ENCODE measurements at places on chromosomes 16 and 17.

GRCh38 chr16:67117716-67118115 is 8.0 kb downstream of the PHAF1 start:
- no peak for DNase-seq

DNA sequence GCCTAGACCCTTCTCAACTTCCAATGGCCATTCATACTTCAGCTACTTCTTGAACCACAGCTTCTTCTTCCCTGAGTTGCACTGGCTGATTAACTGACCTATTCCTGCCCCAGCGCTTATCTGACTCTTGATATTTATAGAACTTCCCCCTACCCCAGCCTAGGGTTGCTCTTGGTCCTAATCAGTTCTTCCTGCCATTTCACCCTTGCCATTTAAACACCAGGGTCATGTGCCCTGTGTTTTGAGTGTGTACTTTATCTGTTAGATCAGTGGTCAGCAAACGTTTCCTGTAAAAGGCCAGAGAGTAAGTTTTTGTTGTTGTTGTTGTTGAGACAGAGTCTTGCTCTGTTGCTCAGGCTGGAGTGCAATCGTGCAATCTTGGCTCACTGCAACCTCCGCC is 82.4 kb upstream of the COX10 start:
- DNase-seq, result no peak

GRCh38 chr16:35564148-35564547 is 2104.7 kb downstream of the TP53TG3F start:
- DNase-seq, result no peak

- peak; percentile 43 for DNase-seq
Measured at GRCh38 chr16:88534638-88535190, 35.5 kb upstream of the ZC3H18 start.

- DNase-seq, result no peak
Measured at GRCh38 chr17:63364944-63365343, 81.2 kb downstream of the CYB561 start.

DNA sequence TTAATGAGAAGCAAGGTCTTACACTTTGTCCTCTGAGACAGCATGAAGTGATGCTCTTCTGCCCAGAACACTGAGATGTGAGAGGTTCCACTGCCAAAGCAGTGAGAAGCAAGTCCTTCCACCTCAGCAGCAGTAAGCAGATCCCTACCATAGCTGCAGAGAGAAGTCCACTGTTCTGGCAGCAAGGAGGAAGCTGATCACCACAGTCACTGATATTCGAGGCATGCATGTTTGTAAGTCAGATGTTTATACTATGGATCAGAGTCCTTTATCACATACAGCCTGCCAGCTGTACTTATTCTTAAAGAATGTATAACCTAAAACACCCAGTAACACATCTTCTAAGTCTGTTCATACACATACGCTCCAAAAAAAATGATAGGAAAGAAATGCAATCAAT is 18.2 kb upstream of the METTL2A start:
- DNase-seq, result no peak

GRCh38 chr17:55254375-55254774 is 10.4 kb upstream of the HLF start:
- DNase-seq, result no peak

GRCh38 chr17:32763855-32764439 is 113.0 kb downstream of the MYO1D start:
- no peak for DNase-seq

DNA sequence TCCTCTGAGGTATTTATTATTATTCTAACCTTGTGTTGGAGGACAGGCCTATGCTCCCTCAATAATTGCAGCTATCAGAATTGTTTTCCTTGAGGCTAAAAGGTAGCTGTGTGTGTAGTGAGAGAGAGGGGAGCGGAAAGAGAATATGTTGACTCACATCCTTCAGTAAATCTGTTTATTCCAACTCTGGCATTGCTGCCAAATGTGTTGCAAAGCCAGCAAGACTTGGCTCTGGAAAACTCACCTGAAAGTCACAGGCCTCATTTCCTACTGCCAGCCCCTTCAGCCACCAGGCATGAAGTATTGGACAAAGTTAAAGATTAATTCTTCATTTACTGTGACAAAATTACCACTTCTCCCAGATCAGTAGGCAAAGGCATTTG is 9.6 kb downstream of the CA10 start:
- no peak for DNase-seq
